Sigmoid colon (tissue), 7 donors: ENCODE measurements at places on chromosomes 1 and 21. TPM values are rescaled to one million over a fixed set of nuclear protein-coding genes. Genes with fewer than 3 reads are reported as not detected.

The LAMB3 gene
- total RNA-seq = 0.14 TPM

The PTP4A2 gene
- total RNA-seq = 246 TPM

The HCRTR1 gene
- total RNA-seq = not detected

The ST6GALNAC5 gene
- total RNA-seq = 22.7 TPM

The RUNX3 gene
- total RNA-seq = not detected

The PCSK9 gene
- total RNA-seq = not detected

The ITGB3BP gene
- total RNA-seq = 17.9 TPM

The NHLH2 gene
- total RNA-seq = not detected

The ZNF281 gene
- total RNA-seq = 16.4 TPM

The GCSAML gene
- 1.4 TPM for total RNA-seq

The RTCA gene
- 16.3 TPM for total RNA-seq

The WNT3A gene
- not detected for total RNA-seq

The NCMAP gene
- not detected for total RNA-seq

The ZSCAN20 gene
- 5.8 TPM for total RNA-seq

The MUTYH gene
- 15.7 TPM for total RNA-seq

The TMEM269 gene
- total RNA-seq = not detected

- no peaks in the 10 kb centered on the region for H3K4me1 ChIP-seq
- peak overlapping the region; percentile 81 for H3K4me3 ChIP-seq
- H3K27ac ChIP-seq = peak overlapping the region; percentile 99
- H3K36me3 ChIP-seq = no peaks in the 10 kb centered on the region
These were observed 749 bp upstream of the COX20 start for GRCh38 chr1:244834543-244835275.

- no peaks in the 10 kb centered on the region for H3K4me1 ChIP-seq
- no peak for DNase-seq
- peaks cover 5% of the 10 kb centered on the region for H3K27me3 ChIP-seq
- H3K4me3 ChIP-seq = no peak overlapping the region
- H3K27ac ChIP-seq = no peak overlapping the region
These were observed 106.0 kb upstream of the SYT6 start for GRCh38 chr1:114259511-114260160.

DNA sequence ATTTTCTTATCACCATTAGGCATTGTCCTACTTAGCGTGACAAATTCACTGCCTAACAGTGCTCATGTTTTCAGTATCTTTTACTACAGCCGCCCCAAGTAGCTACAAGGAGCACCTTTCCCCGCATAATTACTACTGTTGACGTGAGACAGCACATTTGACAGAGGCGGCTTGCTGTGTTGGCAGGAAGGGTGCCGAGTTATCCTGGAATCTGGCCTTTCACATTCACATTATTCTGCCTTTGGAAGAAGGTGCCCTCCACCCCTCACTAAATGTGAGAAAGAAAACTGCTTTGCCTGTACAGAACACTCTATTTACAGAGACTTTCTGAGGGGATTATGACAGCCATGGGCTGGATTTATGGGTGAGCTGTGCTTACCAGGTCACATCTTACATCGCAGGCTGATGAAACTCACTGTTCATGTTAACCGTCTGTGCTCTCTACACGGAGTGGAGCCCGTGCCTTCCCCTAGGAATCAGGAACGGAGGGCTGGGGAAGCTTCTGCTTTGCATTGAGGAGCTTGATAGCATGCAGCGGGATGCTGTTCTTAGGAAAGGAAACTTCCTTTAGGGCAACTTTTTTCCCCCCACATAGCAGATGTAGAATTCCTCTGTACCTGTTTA is 148.0 kb upstream of the ZRANB2 start:
- no peaks in the 10 kb centered on the region for H3K4me1 ChIP-seq
- no peaks in the 10 kb centered on the region for H3K36me3 ChIP-seq

GRCh38 chr1:165841582-165842017 is 14.2 kb downstream of the UCK2 start:
- H3K27me3 ChIP-seq = no peaks in the 10 kb centered on the region
- peaks cover 13% of the 10 kb centered on the region for H3K4me1 ChIP-seq
- H3K27ac ChIP-seq = no peak overlapping the region
- H3K4me3 ChIP-seq = no peak overlapping the region

GRCh38 chr1:55053265-55053954 is 14.1 kb downstream of the PCSK9 start:
- H3K36me3 ChIP-seq = no peaks in the 10 kb centered on the region
- no peak for DNase-seq
- H3K27ac ChIP-seq = no peak overlapping the region
- H3K4me3 ChIP-seq = no peak overlapping the region
- H3K4me1 ChIP-seq = peaks cover 7% of the 10 kb centered on the region

- H3K4me3 ChIP-seq = no peak overlapping the region
- no peak overlapping the region for H3K27ac ChIP-seq
- H3K36me3 ChIP-seq = no peaks in the 10 kb centered on the region
- DNase-seq = no peak
These were observed 116.2 kb downstream of the RIPK4 start for GRCh38 chr21:41650526-41651145.

GRCh38 chr1:180211860-180212229 is 18.2 kb upstream of the LHX4 start:
- H3K4me3 ChIP-seq = no peak overlapping the region
- no peak for DNase-seq
- H3K27me3 ChIP-seq = no peaks in the 10 kb centered on the region
- H3K36me3 ChIP-seq = no peaks in the 10 kb centered on the region
- H3K27ac ChIP-seq = no peak overlapping the region

DNA sequence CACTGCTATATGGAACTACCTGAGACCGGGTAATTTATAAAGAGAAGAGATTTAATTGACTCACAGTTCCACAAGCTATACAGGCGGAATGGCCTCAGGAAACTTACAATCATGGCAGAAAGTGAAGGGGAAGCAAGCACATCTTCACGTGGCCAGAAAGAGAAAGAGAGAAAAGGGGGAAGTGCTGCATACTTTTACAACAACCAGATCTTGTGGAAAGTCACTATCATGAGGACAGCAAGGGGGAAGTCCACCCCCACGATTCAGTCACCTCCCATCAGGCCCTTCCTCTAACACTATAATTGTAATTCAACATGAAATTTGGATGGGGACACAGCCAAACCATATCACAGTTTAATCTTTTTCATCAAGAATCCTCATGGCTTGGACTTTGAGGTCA is 339.2 kb upstream of the AJAP1 start:
- H3K4me3 ChIP-seq = no peak overlapping the region
- no peak overlapping the region for H3K27ac ChIP-seq
- H3K4me1 ChIP-seq = no peaks in the 10 kb centered on the region

DNA sequence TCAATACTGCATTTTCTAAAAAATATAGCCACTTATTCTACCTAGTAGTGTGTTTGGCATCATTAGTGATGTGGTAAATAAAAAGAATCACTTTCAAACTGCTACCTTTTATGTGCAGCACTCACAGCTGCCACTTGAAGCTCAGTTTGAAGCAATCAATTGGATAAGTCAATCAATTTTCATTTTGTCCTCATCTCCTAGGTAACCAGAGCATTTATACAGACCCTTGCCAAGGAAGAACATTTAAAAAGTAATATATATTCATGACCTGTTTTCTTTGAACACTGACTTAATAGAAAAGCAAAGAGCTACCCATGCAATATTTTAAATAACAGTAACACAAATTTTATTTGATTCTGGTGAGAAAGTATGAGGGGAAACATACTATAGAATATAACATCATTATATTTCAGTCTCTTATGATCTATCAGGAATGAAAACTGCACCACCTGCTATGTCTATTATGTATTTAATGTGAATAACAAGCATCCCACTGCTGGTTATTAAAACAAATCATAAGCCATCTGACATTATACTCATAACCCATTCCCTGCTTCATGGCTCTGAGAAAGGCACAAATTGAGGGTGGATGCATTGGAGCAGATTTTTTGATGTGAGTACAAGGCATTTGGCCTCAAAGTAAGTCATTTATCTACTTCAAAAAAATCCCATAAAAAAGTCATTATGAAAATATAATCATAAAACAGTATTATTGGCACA is 168.4 kb upstream of the C21orf91 start:
- no peak overlapping the region for H3K27ac ChIP-seq
- no peaks in the 10 kb centered on the region for H3K27me3 ChIP-seq
- no peak for DNase-seq
- no peaks in the 10 kb centered on the region for H3K36me3 ChIP-seq

- H3K4me3 ChIP-seq = peak overlapping the region; percentile 51
- H3K27ac ChIP-seq = no peak overlapping the region
- H3K27me3 ChIP-seq = peaks cover 30% of the 10 kb centered on the region
- peaks cover 17% of the 10 kb centered on the region for H3K4me1 ChIP-seq
These were observed 7.1 kb downstream of the HPCA start for GRCh38 chr1:32893198-32894018.

- H3K27ac ChIP-seq = no peak overlapping the region
- no peaks in the 10 kb centered on the region for H3K4me1 ChIP-seq
- no peak for DNase-seq
- no peaks in the 10 kb centered on the region for H3K27me3 ChIP-seq
- H3K36me3 ChIP-seq = no peaks in the 10 kb centered on the region
These were observed 131.5 kb upstream of the LMO4 start for GRCh38 chr1:87197156-87197555.

DNA sequence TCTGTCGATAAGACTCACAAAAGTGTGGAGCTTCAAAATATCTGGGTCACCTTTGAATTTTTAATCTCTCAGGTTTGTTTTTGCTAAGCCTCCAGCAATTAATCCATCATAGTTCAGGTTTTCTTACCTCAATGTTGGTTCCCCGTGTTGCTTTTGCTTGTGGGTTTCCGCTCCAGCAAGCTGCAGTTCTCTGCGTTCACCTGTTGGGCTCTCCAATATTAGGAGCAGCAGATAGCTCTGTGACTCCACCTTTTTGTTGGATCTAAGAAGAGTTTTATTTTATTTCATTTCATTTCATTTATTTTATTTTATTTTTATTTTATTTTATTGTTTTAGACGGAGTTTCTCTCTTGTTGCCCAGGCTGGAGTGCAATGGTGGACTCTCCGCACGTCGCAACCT is 335.5 kb downstream of the COL11A1 start:
- peaks cover 3% of the 10 kb centered on the region for H3K4me1 ChIP-seq
- H3K27me3 ChIP-seq = no peaks in the 10 kb centered on the region
- H3K4me3 ChIP-seq = no peak overlapping the region
- no peak for DNase-seq
- H3K27ac ChIP-seq = no peak overlapping the region
- H3K36me3 ChIP-seq = no peaks in the 10 kb centered on the region

GRCh38 chr1:169119405-169119804 is 12.9 kb downstream of the ATP1B1 start:
- H3K27ac ChIP-seq = peak overlapping the region; percentile 97
- no peak for DNase-seq
- H3K27me3 ChIP-seq = no peaks in the 10 kb centered on the region
- H3K4me3 ChIP-seq = no peak overlapping the region

DNA sequence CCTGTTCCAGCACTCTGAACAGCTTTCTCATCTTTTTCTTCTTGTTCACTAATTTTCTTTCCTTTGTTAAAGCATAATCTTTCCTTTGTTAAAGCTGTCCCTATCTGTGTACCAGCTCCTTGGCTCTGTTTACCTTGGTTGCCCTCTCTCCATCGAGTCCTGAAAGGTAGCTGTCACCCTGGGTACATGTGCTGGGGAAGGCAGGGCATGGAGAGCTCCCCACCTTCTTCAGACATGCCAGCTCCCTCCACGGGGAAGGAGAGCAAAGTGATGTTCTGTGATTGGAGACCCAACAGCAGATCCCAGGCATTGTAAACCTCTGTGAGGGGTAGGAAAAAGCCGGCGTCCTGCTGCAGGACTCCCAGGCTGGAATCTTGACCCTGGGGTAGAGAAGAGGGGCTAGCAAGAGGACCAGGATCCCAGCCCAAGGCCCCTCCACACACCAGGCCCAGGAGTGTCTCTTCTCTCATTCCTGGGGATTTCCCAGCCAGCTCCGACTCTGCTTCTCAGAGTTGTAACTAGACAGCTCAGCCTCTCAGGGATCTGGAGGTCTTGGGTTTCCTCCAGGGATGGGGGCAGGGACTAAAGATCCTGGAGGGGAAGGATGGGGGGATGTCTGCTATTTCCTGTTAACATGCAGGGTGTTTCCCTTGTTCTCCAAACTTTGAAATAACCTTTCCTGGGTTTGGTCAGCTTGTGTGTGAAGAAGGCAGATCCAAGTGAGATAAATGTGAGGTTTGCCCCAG is 34.4 kb downstream of the TMCC2 start:
- DNase-seq = no peak
- H3K36me3 ChIP-seq = no peaks in the 10 kb centered on the region
- peak overlapping the region; percentile 18 for H3K27ac ChIP-seq
- peaks cover 35% of the 10 kb centered on the region for H3K4me1 ChIP-seq
- no peaks in the 10 kb centered on the region for H3K27me3 ChIP-seq

GRCh38 chr1:112950426-112950825 is 5.6 kb downstream of the SLC16A1 start:
- no peaks in the 10 kb centered on the region for H3K36me3 ChIP-seq
- H3K4me1 ChIP-seq = no peaks in the 10 kb centered on the region
- H3K27me3 ChIP-seq = no peaks in the 10 kb centered on the region
- no peak overlapping the region for H3K27ac ChIP-seq
- H3K4me3 ChIP-seq = no peak overlapping the region
- no peak for DNase-seq

- H3K27me3 ChIP-seq = no peaks in the 10 kb centered on the region
- no peaks in the 10 kb centered on the region for H3K36me3 ChIP-seq
These were observed 227.2 kb downstream of the ATG4C start for GRCh38 chr1:63010913-63011660.

GRCh38 chr1:202229376-202229775 is 35.8 kb downstream of the LGR6 start:
- no peak for DNase-seq
- H3K4me1 ChIP-seq = no peaks in the 10 kb centered on the region
- no peaks in the 10 kb centered on the region for H3K36me3 ChIP-seq
- H3K4me3 ChIP-seq = no peak overlapping the region
- H3K27ac ChIP-seq = no peak overlapping the region
- no peaks in the 10 kb centered on the region for H3K27me3 ChIP-seq

GRCh38 chr1:5456090-5456811 is 536.0 kb downstream of the NPHP4 start:
- DNase-seq = no peak
- H3K4me1 ChIP-seq = no peaks in the 10 kb centered on the region
- no peak overlapping the region for H3K4me3 ChIP-seq
- no peaks in the 10 kb centered on the region for H3K36me3 ChIP-seq
- peaks cover 58% of the 10 kb centered on the region for H3K27me3 ChIP-seq

- H3K27me3 ChIP-seq = no peaks in the 10 kb centered on the region
- H3K27ac ChIP-seq = no peak overlapping the region
- H3K4me3 ChIP-seq = no peak overlapping the region
These were observed 3.0 kb downstream of the HECTD3 start for GRCh38 chr1:45008076-45008475.

- H3K4me3 ChIP-seq = no peak overlapping the region
- H3K4me1 ChIP-seq = no peaks in the 10 kb centered on the region
- no peaks in the 10 kb centered on the region for H3K27me3 ChIP-seq
- H3K36me3 ChIP-seq = no peaks in the 10 kb centered on the region
- DNase-seq = no peak
These were observed 210.6 kb upstream of the COA6 start for GRCh38 chr1:234162661-234163060.

DNA sequence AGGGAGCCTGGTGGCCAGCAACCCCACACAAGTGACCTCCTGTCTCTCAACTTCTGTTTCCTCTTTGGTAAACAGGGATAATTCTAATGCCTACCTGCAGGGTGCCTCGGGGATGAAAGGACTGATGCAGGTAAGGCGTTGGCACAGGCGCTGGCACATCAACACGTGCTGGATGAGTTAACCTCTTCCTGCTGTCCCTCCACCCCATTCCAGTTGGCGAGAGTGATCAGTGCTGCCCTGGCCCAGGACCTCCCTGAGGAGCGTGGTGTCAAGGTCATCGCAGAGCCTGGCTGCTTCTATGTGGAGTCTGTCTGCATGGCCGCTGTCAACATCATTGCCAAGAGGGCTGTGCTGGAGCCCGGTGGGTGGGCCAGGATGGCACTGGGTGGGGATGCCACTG is 69.1 kb upstream of the TINAGL1 start:
- H3K27ac ChIP-seq = no peak overlapping the region
- no peaks in the 10 kb centered on the region for H3K36me3 ChIP-seq
- peaks cover 11% of the 10 kb centered on the region for H3K27me3 ChIP-seq
